ELR (cell line): ENCODE measurements at places on chromosomes 3 and 15.

GRCh38 chr15:28006116-28006905 is 92.8 kb downstream of the OCA2 start:
- DNase-seq = no peak

GRCh38 chr3:135834465-135834864 is 131.1 kb upstream of the PPP2R3A start:
- DNase-seq = no peak

DNA sequence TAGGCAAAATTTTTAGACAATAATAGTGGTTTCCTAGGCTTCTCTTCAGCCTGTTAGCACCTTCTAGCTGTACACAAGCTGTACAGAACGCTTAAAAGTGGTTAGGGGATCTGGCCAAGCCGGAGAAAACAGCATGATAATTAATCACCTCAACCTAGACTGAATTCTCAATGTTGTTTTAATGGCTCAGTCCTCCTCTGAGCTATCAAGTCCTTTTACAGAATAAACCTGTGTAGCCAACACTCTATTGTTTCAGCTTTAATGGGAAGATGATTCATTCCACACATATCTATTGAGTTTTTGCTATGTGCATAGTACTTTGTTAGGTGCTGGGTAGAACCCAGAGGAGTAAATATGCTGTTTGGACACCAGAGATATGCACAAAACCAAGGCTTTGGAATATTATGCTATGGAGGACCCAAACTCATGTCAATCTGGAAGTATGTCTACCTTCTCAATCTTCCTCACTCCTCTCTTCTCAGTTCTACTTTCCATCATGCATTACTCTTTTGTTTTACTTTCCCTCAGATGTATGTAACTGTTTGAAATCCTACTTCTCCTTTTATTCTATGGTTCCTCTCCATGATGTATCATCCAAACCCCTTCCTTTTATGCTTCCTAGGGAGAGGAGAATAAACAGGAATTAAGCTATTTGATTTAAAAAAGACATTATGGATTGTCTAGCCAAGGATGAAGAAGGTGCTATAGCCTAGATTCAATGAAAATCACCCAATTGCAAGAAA is 27.6 kb upstream of the UBE2E2 start:
- no peak for DNase-seq

GRCh38 chr3:187012609-187013051 is 82.3 kb downstream of the ST6GAL1 start:
- DNase-seq = peak; percentile 17

DNA sequence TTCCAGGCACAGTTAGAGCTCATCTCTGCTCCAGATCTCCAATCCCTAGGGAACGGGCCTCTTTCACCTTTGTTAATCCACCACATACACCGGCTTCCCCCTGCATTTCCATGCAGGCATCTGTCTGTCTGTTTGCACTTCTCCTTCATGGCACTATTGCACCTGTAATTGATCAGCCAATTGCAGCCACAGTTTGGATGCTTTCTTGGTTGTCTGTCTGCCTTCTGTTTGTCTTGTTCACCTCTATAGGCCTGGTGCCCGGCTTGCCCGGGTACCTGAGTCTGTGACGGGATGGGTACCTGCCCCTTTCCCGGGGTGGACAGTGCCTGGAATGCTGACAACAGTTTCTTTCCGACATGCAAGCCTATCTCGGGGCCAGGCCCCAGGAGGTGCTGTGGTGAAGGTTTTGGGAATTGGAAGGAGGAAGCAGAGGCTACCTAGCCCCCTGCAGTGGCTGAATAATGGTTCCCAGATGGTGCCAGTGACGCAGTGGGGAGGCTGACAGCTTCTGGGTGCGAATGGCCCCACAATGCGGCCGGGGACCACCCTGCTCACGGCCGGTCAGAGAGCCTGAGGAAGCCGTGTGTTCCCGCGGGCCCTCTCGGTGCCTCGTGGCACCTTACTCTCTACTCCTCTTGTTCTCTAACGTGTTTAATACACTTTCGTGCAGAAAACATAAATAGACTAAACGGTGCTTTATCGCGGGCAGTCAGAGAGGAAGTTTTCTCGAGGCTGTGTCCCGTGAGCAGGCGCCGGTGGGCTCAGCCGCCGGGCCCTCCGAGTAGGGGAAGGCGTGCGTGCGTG is 31.3 kb upstream of the RAB6B start:
- DNase-seq = no peak

DNA sequence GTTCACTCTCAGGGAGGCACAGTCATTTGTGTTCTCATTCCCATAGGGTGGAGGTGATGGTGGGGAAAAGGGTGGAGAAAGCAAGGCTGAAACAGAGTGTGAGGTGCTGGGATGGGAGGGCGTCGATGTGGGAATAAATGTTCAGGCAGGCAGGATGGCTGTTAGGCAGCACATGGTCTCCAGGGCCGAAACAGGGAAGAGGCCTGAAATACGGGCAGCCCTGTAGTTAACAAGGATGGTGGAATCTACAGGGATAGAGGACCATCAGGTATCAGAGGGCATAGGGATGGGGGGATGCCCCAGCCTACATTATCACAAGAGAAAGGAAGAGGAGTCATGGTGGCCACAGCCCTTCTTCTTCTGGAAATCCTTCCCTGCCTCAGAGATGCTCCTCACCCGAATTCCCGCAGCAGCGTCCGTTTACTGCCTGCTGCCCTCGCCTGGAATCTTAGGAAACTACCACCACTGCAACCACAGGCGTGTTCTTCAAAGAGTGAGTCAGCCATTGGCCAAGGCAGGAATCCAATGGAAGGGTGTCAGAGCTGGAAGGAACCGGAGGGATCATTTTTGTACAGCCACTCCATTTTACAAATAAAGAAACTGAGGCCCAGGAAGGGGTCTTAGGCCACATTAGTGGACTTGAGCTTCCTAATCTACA is 49.7 kb upstream of the POMGNT2 start:
- peak; percentile 86 for DNase-seq

DNA sequence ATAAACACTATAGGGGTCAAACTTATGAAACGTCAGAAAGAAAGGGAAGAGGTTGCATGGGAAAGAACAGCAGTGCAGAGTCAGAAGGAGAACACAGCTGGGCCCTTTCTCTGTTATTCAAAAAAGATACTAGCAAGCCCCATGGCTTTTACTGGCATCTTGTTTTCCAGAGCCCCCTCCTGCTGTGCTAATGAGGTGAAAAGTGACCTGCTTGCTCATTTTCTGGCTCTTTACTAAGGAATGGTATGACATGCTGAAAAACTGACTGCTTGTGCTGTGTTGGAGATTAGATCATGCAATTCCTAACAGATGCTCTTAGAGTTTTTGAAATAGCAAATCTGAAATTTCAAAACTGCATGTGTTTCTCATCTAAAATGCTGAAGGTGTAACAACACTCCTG is 541.6 kb upstream of the ALCAM start:
- no peak for DNase-seq

- DNase-seq = no peak
Observed at GRCh38 chr15:52221730-52222129, 30.5 kb upstream of the GNB5 start.

- no peak for DNase-seq
Observed at GRCh38 chr3:122295266-122296062, 29.6 kb upstream of the CSTA start.

- no peak for DNase-seq
Observed at GRCh38 chr3:32483772-32484171, 18.9 kb downstream of the CMTM6 start.

DNA sequence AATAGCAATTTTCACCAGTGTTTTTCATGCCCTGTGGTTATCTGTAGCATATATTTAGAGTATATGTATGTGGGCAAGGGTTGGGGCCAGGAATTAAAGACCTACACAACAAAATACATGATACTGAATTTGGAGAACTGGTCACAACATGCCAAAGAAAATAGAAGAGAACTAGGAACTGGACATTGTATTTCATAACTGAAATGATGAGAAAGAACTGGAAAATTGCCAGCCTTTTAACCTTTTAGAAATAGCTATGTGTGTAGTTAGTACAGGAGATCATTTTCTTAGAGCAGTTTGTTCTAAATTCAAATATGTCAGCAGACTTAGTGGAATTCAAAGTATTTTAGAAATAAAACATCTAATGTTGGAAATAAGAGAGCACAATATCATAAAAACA is 227.1 kb upstream of the CGNL1 start:
- no peak for DNase-seq

- DNase-seq = no peak
Observed at GRCh38 chr3:161401389-161401788, 30.1 kb upstream of the SPTSSB start.

DNA sequence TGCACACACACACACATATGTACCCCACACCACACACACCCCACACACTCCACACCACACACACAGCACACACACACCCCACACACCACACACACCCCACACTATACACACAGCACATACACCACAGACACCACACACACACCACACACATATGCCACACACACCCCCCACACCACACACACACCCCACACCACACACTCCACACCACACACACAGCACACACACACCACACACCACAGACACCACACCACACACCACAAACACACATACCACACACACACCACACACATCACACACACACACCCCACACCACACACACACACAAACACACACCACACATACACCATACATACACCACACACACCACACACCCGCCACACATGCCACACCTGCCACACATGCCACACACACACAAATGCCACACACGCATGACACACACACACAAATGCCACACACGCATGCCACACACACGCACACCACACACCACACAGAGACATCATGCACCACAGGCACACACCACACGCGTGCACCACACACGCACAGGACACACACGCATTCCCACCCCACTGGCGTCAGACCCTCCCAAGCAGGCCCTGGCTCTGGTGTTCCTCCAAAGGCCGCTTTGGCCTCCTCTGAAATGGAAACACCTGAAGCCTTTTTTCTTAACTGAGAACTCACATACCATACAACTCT is 15.7 kb downstream of the CHST13 start:
- DNase-seq = no peak

DNA sequence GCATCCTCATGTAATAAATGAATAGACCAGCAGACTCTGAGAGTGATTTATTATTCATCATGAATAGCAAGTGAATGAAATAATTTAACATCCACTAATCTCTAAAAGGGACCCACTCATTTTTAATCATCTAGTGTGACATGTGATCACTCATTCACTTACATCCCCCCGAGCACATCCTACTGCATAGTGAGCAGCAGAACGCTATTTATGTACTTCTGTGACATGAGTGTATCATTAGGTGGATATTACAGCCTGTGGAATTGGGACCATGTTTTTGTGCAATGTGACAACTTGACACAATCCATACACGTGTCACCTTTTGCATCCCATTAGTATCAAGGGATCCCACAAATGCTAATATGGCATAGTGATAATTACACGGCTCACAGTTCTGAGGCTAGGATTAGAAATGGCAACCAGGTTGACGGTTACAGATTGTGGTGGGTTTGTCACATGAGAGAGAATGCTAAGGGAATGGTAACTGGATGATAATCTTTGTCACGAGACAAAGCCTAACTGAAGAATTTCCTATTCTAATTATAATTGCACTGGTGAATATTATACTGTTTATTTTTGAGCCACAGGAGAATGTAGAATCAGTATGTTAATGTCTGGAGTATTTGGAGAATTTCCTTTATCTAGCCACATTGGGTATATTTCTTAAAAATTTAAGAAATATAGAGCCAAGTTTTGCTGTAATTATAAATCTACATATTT is 595.2 kb upstream of the TBL1XR1 start:
- peak; percentile 37 for DNase-seq

- DNase-seq = no peak
Observed at GRCh38 chr15:70264014-70264582, 166.4 kb upstream of the TLE3 start.
